Activated T-helper 1 cell treated with anti-CD3 and anti-CD28 coated beads, Interleukin-12 subunit alpha, Interleukin-12 subunit beta, Interleukin-2, Interleukin-4 antibody, amounts not matched to agents 30 ng/mL and 10 ng/mL and 1 ng/mL, durations not matched to agents 14 hours and 24 hours and 36 hours (primary cell): ENCODE measurements at places on chromosomes 16 and 17. TPM values are rescaled to one million over a fixed set of nuclear protein-coding genes. Genes with fewer than 3 reads are reported as not detected.
A peak's percentile ranks its signal among the peaks of the same experiment; 100 is the strongest.

DNA sequence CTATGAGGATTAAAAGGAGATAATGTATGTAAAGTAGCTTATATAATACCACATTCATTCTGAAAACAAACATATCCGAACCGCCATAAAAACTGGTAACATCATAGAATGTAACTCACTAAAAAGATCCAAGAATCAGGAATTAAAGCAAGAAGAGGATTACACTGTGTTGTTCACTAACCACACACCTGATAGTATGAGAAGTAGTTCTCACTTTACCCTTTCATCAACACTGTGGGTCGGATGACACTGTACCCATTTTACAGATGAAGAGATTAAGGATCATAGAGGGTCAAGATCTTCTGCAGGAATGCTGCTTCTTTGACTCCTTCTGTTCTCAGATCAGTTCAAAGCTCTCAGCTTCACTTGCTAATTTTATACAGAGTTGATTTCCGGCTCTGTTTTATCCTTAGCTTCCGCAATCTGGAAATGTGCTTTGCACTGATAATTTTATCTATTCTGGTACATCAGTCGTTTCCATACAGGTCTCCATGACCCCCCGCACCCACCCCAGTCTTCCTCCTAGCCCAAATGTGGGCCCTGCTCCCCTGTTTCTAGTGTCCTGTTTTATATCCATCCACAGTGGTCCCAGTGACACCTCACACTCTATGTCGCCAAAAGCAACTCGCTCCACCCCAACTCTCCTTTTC lies 288.6 kb upstream of the CCL2 start:
- no peaks in the 10 kb centered on the region for H3K36me3 ChIP-seq
- DNase-seq = no peak

- no peaks in the 10 kb centered on the region for H3K4me1 ChIP-seq
- no peak for DNase-seq
- H3K27me3 ChIP-seq = peaks cover 10% of the 10 kb centered on the region
- H3K27ac ChIP-seq = no peak overlapping the region
- no peak overlapping the region for H3K4me3 ChIP-seq
Observed at GRCh38 chr16:72125635-72126428, 32.2 kb downstream of the DHX38 start.

OTOP3 gene
- not detected in 2 replicates for total RNA-seq

DNA sequence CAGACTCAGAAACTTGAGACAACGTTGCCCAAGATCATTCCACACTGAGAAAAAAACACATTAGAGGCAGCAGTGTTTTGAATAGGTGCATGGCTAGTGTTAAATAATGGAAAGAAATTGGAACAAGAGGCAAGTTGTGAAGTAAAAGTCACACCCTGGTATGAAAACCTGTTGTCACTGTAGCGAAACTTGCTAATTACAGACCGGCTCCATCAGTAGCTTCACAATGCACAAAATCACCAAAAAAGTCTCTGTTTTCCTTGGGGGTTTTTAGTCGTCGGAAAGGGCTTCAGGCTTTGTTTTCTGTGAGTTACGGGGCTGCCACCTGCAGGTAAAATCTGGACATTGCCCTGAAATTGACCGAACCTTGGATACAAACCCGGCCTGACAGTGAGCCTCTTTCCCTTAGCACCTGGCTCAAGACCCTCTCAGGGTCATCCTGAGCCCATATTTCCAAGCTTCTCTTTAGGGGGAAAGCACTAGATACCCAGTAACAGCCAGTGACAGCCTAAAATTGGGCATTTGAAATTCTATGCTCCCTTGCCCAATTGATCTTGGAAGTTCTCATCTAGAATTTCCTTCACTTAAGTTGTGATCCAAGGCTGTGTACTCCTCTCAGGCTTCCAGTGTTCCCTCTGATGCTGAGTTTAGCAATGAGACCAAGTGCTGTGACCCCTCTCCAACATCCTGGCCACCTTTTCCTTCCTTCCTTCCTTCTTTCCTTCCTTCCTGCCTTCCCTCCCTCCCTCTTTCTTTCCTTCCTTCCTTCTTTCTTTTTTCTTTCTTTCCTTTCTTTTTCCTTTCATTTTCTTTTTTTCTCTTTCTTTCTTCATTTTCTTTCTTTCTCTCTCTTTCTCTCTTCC lies 7.2 kb upstream of the GRB2 start:
- no peaks in the 10 kb centered on the region for H3K36me3 ChIP-seq
- peaks cover 29% of the 10 kb centered on the region for H3K4me1 ChIP-seq
- peak; percentile 69 for DNase-seq
- H3K27ac ChIP-seq = no peak overlapping the region

HEXD gene
- 30.5 and 33.0 TPM in 2 replicates for total RNA-seq

DNA sequence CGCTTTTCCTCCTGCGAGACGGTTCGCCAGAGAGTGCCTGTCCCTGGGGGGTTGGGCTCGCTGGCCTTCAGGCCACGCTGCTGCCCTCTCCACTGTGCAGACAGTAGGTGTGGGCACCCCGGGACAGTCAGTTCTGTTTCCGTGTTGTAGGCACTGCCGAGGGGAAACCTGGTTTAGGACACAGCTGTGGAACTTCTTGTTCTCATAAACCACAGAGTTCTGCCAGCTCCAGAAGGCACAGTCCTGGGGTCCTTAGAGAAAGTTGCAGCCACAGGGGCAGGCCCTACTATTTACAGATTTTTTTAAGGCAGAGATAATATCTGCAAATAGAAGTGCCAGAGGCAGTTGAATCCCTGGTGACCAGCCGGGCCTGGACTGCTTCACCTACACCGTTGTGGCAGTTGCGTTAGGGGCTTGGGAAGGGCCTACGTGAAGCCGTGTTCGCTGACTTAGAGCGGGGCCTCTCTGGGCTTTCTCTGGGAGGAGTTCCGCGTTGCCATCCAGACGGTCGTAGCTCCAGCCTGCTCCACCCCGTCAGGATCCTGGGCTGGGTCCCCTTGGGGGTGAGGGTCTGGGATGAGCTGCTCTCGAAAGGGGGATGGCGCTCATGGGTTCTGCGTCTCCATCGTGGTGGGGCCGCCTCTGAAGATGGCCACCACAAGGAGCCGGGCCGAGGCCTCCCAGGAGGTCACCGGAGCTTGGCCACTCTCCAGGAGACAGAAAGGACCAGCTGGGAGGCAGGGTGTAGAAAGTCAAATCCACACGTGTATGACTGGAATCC lies 126.3 kb downstream of the BANP start:
- H3K4me3 ChIP-seq = no peak overlapping the region
- no peak overlapping the region for H3K27ac ChIP-seq
- H3K4me1 ChIP-seq = no peaks in the 10 kb centered on the region

GRCh38 chr16:65947951-65948350 lies 418.5 kb upstream of the CDH5 start:
- H3K4me3 ChIP-seq = no peak overlapping the region
- no peak overlapping the region for H3K27ac ChIP-seq
- no peaks in the 10 kb centered on the region for H3K4me1 ChIP-seq

CLEC3A gene
- not detected in 2 replicates for total RNA-seq

CRLF3 gene
- total RNA-seq = 45.6 and 49.5 TPM in 2 replicates

KRT33B gene
- not detected in 2 replicates for total RNA-seq

- DNase-seq = peak; percentile 28
- H3K27me3 ChIP-seq = peaks cover 12% of the 10 kb centered on the region
- peaks cover 10% of the 10 kb centered on the region for H3K4me1 ChIP-seq
- no peak overlapping the region for H3K27ac ChIP-seq
Observed at GRCh38 chr17:7173687-7174602, 5.2 kb downstream of the ASGR1 start.
